ENCODE measurements at places on chromosomes 11 and 22.

- no peak overlapping the region for H3K4me3 ChIP-seq
- no peaks in the 10 kb centered on the region for H3K4me1 ChIP-seq
- no peak overlapping the region for H3K27ac ChIP-seq
- H3K36me3 ChIP-seq: no peaks in the 10 kb centered on the region
- no peaks in the 10 kb centered on the region for H3K27me3 ChIP-seq
Measured at GRCh38 chr11:128417607-128418324, 169.6 kb downstream of the ETS1 start.

DNA sequence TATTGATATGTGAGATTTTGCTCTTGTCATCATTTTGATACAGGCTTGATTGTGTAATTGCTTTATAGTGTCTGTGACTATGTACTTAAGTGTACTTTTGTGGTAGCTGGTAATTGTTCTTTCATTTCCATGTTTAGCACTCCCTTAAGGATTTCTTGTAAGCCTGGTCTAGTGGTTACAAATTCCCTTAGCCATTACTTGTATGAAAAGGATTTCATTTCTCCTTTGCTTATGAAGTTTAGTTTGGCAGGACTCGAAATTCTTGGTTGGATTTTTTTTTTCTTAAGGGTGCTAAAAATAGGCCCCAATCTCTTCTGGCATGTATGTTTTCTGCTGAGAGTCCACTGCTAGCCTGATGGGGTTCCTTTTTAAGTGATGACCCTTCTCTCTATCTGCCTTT is 346.8 kb downstream of the JRKL start:
- no peak overlapping the region for H3K4me3 ChIP-seq
- H3K36me3 ChIP-seq: no peaks in the 10 kb centered on the region
- no peaks in the 10 kb centered on the region for H3K27me3 ChIP-seq

- no peaks in the 10 kb centered on the region for H3K4me1 ChIP-seq
- DNase-seq: no peak
- H3K27ac ChIP-seq: no peak overlapping the region
- no peak overlapping the region for H3K4me3 ChIP-seq
Measured at GRCh38 chr22:19509191-19509590, 15.0 kb downstream of the CLDN5 start.

DNA sequence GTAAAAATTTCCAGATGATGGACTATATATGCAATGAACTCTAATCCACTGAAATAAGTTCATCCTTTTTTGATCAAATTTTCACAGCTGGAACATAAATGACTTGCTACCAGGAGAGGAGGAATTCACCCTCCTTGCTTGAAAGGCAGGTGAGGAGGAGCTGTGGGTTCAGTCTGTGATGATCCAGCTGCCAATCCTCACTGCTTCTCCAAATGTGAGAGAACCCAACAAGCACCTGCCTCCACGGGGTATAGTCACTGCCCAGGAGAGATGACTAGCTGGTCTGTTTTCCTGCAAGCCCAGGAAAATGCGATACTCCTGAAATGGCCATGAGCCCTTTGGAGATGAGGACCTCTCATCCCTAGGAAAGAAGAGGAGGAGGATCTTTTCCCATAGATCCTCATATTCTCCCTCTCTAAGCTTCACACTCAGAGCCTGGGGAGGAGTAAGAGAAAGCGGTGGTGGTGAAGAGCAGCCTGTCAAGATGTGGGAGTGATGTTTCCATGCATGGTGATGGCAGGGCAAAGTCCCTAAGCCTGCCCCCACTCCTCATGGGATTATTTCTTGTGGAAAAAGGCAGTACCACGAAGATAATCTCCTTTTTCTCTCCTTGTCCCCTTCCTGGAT is 77.9 kb upstream of the USP47 start:
- H3K4me3 ChIP-seq: no peak overlapping the region
- no peak overlapping the region for H3K27ac ChIP-seq
- DNase-seq: no peak
- H3K27me3 ChIP-seq: no peaks in the 10 kb centered on the region

DNA sequence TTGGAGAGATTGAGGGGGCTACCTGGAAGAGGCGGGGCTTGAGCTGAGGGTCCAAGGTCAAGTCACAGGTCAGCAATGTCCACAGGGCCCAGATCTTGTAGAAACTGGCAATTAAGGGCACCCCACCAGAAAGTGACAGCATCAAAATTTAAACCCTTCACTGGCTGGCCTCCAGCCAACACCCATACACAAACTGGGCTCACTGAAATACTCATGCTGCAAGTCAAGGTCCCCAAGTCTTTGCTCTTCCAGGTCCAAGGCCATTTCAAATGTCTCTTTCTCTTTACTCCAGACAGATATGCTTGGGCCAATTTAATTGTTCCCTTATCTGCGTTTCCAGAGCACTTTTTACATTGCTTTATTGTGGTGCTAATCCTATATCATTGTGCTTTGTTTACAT is 36.4 kb downstream of the LMO2 start:
- H3K4me1 ChIP-seq: no peaks in the 10 kb centered on the region
- no peak for DNase-seq
- H3K27ac ChIP-seq: no peak overlapping the region

GRCh38 chr11:8105666-8106065 is 24.7 kb downstream of the TUB start:
- DNase-seq: no peak
- no peaks in the 10 kb centered on the region for H3K4me1 ChIP-seq
- H3K36me3 ChIP-seq: peaks cover 9% of the 10 kb centered on the region
- no peak overlapping the region for H3K27ac ChIP-seq
- H3K27me3 ChIP-seq: no peaks in the 10 kb centered on the region

GRCh38 chr11:128947773-128948172 is 5.1 kb upstream of the TP53AIP1 start:
- H3K36me3 ChIP-seq: no peaks in the 10 kb centered on the region
- no peak overlapping the region for H3K27ac ChIP-seq
- H3K4me3 ChIP-seq: no peak overlapping the region
- no peaks in the 10 kb centered on the region for H3K27me3 ChIP-seq
- H3K4me1 ChIP-seq: peaks cover 6% of the 10 kb centered on the region
- no peak for DNase-seq

GRCh38 chr22:43481568-43482317 is 69.9 kb downstream of the MPPED1 start:
- no peaks in the 10 kb centered on the region for H3K4me1 ChIP-seq
- no peaks in the 10 kb centered on the region for H3K27me3 ChIP-seq
- no peak overlapping the region for H3K4me3 ChIP-seq
- DNase-seq: no peak

DNA sequence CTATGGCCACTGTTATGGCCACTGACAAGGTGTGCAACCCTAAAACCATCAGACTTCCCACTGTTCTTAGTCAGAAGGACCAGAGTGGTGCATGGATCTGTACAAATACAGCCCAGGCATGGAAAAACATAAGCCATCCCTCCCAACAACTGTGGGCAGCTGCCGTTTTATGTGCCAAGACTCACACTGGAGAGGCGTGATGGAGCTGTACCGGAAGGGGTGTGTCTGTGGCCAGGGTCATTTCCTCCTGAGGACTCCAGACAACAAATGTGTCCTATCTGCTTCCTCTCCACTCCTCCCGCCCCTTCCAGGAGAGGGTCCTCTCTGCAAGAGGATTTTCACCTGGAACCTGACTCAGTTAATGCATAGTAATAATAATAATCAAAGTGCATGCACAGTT is 29.5 kb downstream of the KCNJ1 start:
- no peak for DNase-seq
- H3K27ac ChIP-seq: no peak overlapping the region
- no peaks in the 10 kb centered on the region for H3K36me3 ChIP-seq
- H3K4me1 ChIP-seq: peaks cover 4% of the 10 kb centered on the region
- H3K27me3 ChIP-seq: no peaks in the 10 kb centered on the region
- H3K4me3 ChIP-seq: no peak overlapping the region

GRCh38 chr22:39284142-39284980 is 35.1 kb downstream of the RPL3 start:
- H3K27ac ChIP-seq: peak overlapping the region; percentile 50
- no peak overlapping the region for H3K4me3 ChIP-seq
- peaks cover 1% of the 10 kb centered on the region for H3K4me1 ChIP-seq
- DNase-seq: no peak
- H3K27me3 ChIP-seq: no peaks in the 10 kb centered on the region

GRCh38 chr11:19558189-19558986 is 154.2 kb upstream of the NAV2 start:
- H3K36me3 ChIP-seq: no peaks in the 10 kb centered on the region
- DNase-seq: no peak
- H3K4me3 ChIP-seq: no peak overlapping the region
- H3K27ac ChIP-seq: no peak overlapping the region
- peaks cover 36% of the 10 kb centered on the region for H3K4me1 ChIP-seq

DNA sequence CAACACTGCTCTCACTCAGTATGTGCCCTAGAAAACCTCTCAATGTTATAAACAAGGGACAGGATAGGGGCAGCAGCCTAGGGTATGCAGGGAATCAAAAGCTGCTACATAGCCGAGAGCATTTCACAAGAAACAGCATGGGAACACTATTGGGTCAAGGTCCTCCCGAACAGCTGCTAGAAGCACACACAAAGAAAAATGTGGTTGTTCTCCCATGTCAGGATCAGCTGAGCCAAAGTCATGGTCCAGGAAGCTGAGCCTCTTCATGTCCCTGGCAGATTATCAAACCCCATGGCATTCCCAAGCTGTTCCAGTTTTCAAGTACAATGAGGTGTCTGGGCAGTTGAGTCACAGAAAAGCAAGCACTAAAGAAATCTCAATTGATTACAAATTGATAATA is 21.0 kb upstream of the GDPD4 start:
- no peak for DNase-seq
- no peaks in the 10 kb centered on the region for H3K27me3 ChIP-seq
- H3K36me3 ChIP-seq: peaks cover 6% of the 10 kb centered on the region
- H3K27ac ChIP-seq: no peak overlapping the region
- H3K4me3 ChIP-seq: no peak overlapping the region
- H3K4me1 ChIP-seq: no peaks in the 10 kb centered on the region

DNA sequence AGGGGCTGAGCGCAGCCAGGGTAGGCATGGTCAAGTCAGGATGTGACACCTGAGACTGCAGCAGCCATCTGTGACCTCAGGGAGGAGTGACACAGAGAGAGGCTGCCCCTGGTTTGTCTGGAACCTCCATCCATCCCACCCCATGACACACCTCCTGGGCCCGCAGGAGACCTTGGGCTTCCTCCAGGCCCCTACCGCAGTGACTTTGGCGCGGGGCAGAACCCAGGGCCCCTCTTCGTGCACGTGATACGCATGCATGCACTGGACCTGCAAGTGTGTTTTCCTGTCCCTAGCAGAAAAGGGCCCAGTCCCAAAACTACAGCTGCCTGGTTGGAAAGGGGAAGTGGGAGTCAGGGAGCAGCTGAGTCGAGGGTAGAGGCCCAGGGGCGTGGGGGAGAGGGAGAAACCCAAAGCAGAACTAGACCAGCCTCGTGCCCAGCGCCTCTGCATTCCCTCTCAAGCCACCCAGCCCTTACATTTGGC is 7.9 kb upstream of the CYTH4 start:
- H3K4me3 ChIP-seq: no peak overlapping the region
- H3K36me3 ChIP-seq: no peaks in the 10 kb centered on the region
- DNase-seq: no peak
- H3K4me1 ChIP-seq: no peaks in the 10 kb centered on the region
- H3K27me3 ChIP-seq: no peaks in the 10 kb centered on the region

DNA sequence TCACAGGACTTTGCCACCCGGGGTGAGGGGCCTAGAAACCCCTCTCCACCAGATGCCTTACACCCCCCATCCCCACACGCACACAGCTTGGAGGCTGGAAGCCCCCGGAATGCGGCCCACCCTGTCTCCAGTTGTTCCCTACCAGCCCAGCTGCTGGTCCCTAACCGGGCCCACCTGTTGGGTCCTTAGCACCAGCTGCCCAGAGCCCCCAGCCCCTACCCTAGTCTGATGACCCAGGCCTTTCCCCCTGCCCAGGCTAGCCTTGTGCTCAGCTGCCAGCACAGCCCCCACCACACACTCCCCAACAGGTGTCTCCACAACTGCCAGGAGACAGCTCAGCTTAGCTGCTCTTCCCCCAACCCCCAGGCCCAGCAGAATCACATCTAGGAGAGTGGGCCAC is 67.1 kb downstream of the CDKN1C start:
- no peaks in the 10 kb centered on the region for H3K27me3 ChIP-seq
- DNase-seq: no peak
- no peaks in the 10 kb centered on the region for H3K36me3 ChIP-seq
- no peak overlapping the region for H3K4me3 ChIP-seq

GRCh38 chr11:93482556-93482955 is 60.6 kb downstream of the SMCO4 start:
- H3K27me3 ChIP-seq: no peaks in the 10 kb centered on the region
- no peak for DNase-seq
- no peak overlapping the region for H3K4me3 ChIP-seq
- peaks cover 7% of the 10 kb centered on the region for H3K36me3 ChIP-seq
- H3K27ac ChIP-seq: no peak overlapping the region

GRCh38 chr11:46331282-46331984 is 15.8 kb upstream of the DGKZ start:
- H3K27me3 ChIP-seq: peaks cover 2% of the 10 kb centered on the region
- no peak overlapping the region for H3K27ac ChIP-seq
- no peak overlapping the region for H3K4me3 ChIP-seq
- no peak for DNase-seq
- H3K36me3 ChIP-seq: no peaks in the 10 kb centered on the region
- H3K4me1 ChIP-seq: peaks cover 15% of the 10 kb centered on the region

- no peaks in the 10 kb centered on the region for H3K4me1 ChIP-seq
- H3K27me3 ChIP-seq: no peaks in the 10 kb centered on the region
- DNase-seq: no peak
- H3K27ac ChIP-seq: no peak overlapping the region
Measured at GRCh38 chr11:272931-273198, 5.3 kb upstream of the NLRP6 start.

DNA sequence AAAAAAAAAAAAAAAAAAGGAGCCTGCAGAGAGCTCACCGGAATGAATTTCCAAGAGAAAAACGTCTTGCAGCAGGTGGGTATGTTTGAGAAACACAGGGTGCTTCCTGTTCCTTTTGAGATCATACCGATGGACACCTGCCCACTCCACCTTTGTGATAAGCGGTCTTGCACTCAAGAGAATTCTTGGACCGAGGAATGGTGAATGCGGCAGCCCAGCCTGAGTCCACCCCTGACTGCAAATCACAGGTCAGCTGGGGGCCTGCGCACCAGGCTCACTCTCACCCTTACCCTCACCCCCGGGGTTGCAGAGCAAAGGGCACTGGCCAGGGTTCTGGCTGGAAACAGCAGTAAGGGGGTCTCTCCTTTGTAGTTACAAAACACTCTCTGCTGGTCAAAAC is 16.8 kb upstream of the TEF start:
- no peak overlapping the region for H3K4me3 ChIP-seq
- H3K27ac ChIP-seq: no peak overlapping the region
- H3K4me1 ChIP-seq: peaks cover 47% of the 10 kb centered on the region
- H3K36me3 ChIP-seq: peaks cover 3% of the 10 kb centered on the region
- no peaks in the 10 kb centered on the region for H3K27me3 ChIP-seq

GRCh38 chr11:43825217-43825816 is 55.3 kb upstream of the ALKBH3 start:
- DNase-seq: no peak
- H3K27me3 ChIP-seq: no peaks in the 10 kb centered on the region
- no peaks in the 10 kb centered on the region for H3K4me1 ChIP-seq

- no peak overlapping the region for H3K4me3 ChIP-seq
- H3K27me3 ChIP-seq: no peaks in the 10 kb centered on the region
- H3K4me1 ChIP-seq: no peaks in the 10 kb centered on the region
- no peak overlapping the region for H3K27ac ChIP-seq
- no peak for DNase-seq
- no peaks in the 10 kb centered on the region for H3K36me3 ChIP-seq
Measured at GRCh38 chr22:47994601-47995263, 1232.3 kb downstream of the TBC1D22A start.

- DNase-seq: no peak
- no peaks in the 10 kb centered on the region for H3K4me1 ChIP-seq
- H3K27ac ChIP-seq: no peak overlapping the region
- no peaks in the 10 kb centered on the region for H3K36me3 ChIP-seq
- no peak overlapping the region for H3K4me3 ChIP-seq
Measured at GRCh38 chr11:112810951-112811350, 150.3 kb upstream of the NCAM1 start.
